ENCODE measurements at places on chromosomes 7 and 10. TPM values are rescaled to one million over a fixed set of nuclear protein-coding genes. Genes with fewer than 3 reads are reported as not detected.

The PEX1 gene
- 17.0 TPM for total RNA-seq

DNA sequence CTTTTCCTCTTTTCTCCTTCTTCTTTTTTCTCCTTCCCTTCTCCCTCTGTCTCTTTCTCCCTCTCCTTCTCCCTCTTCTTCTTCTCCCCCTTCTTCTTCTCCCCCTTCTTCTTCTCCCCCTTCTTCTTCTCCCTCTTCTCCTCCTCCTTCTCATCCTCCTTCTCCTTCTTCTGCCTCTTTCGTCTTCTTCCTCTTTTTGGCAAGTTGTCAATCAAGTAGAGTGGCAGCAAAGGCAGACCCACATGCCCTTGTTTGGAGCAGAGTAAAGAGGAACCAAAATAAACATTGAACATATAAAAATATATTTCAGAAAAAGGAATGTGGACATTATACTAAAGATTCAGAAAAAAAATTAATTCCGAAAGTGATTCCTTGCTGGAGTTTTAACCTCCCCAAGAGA lies 59.6 kb upstream of the ZNF33B start:
- DNase-seq = no peak
- H3K36me3 ChIP-seq = no peaks in the 10 kb centered on the region
- H3K27me3 ChIP-seq = peaks cover 14% of the 10 kb centered on the region

DNA sequence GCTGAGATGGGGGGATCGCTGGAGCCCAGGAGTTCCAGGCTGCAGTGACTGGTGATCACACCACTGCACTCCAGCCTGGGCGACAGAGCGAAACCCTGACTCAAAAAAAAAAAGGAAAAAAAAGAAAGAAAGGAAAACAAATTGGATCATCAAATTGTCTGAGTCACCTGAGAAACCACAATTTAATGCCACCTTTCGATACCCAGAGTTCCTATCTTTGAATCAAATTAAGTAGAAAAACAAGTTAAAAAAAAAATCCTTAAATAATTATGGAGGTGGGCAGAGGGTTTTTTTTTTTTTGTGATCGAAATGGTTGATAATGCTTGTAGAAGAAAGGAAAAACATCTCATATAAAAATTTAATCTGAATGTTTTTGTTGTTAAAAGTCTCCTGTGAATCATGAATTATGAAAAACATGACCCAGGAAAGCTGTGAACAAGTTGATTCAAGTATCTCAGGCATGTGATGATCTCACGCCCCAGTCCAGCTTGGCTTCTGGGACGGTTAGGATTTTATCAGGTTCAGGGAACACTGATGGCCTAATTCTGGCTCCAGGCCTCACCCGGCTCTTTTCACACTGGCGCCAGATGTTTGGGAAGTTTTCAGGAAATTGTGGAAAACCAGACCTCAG lies 25.3 kb upstream of the CUX1 start:
- no peaks in the 10 kb centered on the region for H3K36me3 ChIP-seq
- no peak overlapping the region for H3K4me3 ChIP-seq
- peaks cover 2% of the 10 kb centered on the region for H3K27me3 ChIP-seq
- DNase-seq = no peak
- H3K4me1 ChIP-seq = no peaks in the 10 kb centered on the region

DNA sequence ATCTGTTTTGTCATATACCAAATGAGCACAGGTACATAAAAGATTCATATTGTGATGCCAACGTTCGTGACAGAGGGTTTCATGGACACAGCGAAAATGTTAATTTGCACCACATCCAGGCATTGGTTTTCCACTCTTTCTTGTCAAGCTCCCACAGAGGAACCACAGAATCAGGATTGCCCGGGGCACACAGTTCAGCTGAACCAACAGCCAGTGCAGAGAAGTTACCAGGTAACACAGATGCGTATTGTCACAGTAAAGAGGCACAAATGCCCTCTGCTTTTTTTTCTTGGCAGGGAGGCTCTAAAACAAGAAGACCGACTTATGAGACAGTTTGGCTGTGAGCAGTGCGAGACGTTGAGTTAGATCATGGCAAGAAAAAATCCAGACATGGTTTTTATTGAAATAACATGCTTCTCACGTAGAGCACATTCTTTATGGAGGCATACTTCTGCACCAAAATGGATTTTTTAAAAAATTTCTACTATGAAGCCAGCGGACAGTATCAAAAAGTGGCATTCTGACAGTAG lies 331.1 kb upstream of the KIAA1217 start:
- no peaks in the 10 kb centered on the region for H3K4me1 ChIP-seq
- H3K27me3 ChIP-seq = no peaks in the 10 kb centered on the region
- no peak overlapping the region for H3K4me3 ChIP-seq
- DNase-seq = no peak
- H3K27ac ChIP-seq = no peak overlapping the region

The LFNG gene
- total RNA-seq = 33.0 TPM

DNA sequence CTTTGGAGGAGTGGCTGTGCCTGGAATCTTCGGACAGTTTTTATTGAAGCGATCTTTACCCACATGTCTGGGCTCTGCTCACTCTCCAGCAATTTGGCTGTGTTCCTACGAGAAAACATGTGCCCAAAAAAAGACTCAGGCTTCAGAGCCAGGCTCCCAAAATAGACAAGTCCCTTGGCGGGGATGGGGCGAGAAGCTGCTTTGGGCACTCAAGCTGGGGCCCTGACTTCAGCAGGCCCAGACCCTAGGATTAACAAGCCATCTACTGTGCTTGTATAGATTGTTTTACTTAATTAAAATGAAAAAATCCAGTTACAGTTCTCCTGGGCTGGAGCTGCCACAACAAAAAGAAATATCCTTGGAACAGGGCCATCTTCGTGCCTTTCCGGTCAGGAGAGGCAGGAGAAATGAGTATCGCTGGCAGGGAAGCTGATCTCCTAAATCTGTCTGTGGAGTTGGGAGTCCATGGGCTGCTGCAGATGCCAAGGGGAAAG lies 51.4 kb upstream of the PDCD4 start:
- no peak overlapping the region for H3K4me3 ChIP-seq
- H3K4me1 ChIP-seq = peaks cover 12% of the 10 kb centered on the region
- DNase-seq = no peak

DNA sequence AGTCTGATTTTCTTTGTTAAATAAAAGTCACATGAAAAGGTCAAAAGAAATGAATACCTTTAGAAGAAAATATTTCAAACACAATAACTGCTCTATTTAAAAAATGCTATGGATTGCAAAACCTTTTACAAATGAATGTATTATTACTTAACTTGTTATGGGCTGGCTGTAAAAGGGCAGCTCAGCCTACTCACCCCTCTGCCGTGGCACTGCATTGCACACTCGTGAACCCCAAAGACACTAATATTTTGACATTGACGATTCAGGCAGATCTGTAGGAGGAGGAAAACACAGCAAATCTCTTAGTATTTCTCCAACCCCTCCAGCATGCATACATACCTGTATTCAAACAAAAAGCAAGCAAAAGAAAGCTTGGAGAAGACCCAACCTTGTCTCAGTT lies 149.5 kb downstream of the FANK1 start:
- H3K4me1 ChIP-seq = peaks cover 8% of the 10 kb centered on the region
- no peak overlapping the region for H3K27ac ChIP-seq
- H3K36me3 ChIP-seq = no peaks in the 10 kb centered on the region
- H3K27me3 ChIP-seq = peaks cover 2% of the 10 kb centered on the region
- DNase-seq = no peak
- H3K4me3 ChIP-seq = no peak overlapping the region

The TWIST1 gene
- 4.1 TPM for total RNA-seq

GRCh38 chr7:18116661-18117060 lies 89.0 kb upstream of the PRPS1L1 start:
- H3K27ac ChIP-seq = no peak overlapping the region
- H3K4me1 ChIP-seq = no peaks in the 10 kb centered on the region
- H3K27me3 ChIP-seq = no peaks in the 10 kb centered on the region
- no peaks in the 10 kb centered on the region for H3K36me3 ChIP-seq
- no peak for DNase-seq
- no peak overlapping the region for H3K4me3 ChIP-seq

The CSTF2T gene
- total RNA-seq = 26.4 TPM

The PDE6C gene
- not detected for total RNA-seq

DNA sequence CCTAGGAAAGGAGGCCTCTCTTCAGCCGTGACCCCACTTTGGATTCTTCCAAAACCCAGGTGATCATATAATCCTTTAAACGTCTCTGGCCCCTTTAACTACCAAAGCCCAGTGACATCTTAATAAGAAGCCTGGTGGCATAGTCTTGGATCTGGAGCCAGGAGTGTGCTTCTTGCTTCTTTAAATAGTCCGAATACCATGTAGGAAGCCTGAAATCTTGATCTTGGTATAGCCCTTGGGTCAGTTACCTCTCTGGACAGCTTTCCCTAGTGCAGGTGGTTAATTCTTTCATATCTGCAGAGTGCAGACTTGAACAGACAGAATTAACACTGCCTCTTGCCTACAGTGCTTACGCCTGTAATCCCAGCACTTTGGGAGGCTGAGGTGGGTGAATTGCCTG lies 138.6 kb upstream of the EFCAB10 start:
- DNase-seq = no peak
- peaks cover 6% of the 10 kb centered on the region for H3K4me1 ChIP-seq
- H3K27ac ChIP-seq = no peak overlapping the region
- no peaks in the 10 kb centered on the region for H3K27me3 ChIP-seq
- H3K36me3 ChIP-seq = no peaks in the 10 kb centered on the region

The CPA5 gene
- 0.15 TPM for total RNA-seq

DNA sequence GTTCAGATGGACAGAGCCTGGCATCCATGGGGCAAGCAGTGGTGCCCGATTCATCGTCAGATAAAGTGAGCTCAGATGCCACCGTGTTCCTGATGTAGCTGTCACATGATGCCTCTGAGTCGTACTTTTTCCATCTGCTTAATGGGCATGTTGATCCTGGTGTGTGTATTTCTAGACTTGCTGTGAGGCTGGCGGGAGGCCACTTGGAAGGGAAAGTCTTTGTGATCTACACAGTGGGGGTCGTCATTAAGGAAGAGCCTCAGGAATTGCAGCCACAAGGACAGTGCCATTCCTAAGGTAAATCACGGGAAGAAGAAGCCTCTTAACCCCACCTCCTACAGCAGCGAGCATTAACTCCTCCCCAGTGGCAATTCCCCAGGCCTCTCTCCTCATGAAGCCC lies 63.0 kb downstream of the RGS10 start:
- H3K27ac ChIP-seq = no peak overlapping the region
- no peaks in the 10 kb centered on the region for H3K27me3 ChIP-seq
- no peak for DNase-seq
- peaks cover 33% of the 10 kb centered on the region for H3K4me1 ChIP-seq

The MYH16 gene
- not detected for total RNA-seq

- H3K27me3 ChIP-seq = peaks cover 37% of the 10 kb centered on the region
- H3K4me1 ChIP-seq = no peaks in the 10 kb centered on the region
- no peak for DNase-seq
- no peak overlapping the region for H3K4me3 ChIP-seq
- H3K27ac ChIP-seq = no peak overlapping the region
Measured at GRCh38 chr10:116768786-116769185, 26.4 kb upstream of the HSPA12A start.

DNA sequence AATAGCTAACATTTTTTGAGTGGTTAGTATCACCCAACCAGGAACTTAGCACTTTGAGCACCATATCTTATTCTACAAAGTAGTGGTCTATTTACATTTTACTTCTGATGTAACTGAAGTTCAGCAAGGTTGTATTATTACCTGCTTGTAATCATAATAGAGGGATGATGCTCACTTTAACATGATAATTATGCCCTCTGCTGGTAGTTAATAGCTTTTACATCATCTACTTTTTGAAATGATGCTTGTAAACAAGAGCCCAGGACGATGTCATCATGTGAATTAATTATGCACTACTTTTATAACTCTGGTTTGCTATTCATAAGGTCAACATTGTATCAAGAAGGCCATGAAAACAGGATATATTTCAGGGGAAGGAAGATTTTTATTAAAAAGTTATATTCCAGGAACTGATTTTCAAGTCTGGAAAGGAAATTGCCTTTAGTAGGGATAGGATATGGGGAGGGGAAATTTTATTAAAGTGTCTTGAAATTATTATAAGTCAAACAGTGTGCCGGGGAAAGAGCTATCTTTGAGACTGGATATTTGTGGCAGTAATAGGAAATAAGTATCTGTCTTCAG lies 80.3 kb upstream of the SCIN start:
- H3K4me3 ChIP-seq = no peak overlapping the region
- H3K4me1 ChIP-seq = no peaks in the 10 kb centered on the region
- H3K27ac ChIP-seq = no peak overlapping the region
- no peaks in the 10 kb centered on the region for H3K27me3 ChIP-seq
- no peak for DNase-seq

The PLXNA4 gene
- 0.24 TPM for total RNA-seq

All from activated CD4-positive, alpha-beta memory T cell treated with anti-CD3 and anti-CD28 coated beads for 36 hours (primary cell).